Activated CD8-positive, alpha-beta memory T cell treated with anti-CD3 and anti-CD28 coated beads for 1 hour (primary cell): ENCODE measurements at places on chromosomes 7 and 10.

GRCh38 chr7:47948141-47948790, at the start of gene PKD1L1:
Gene PKD1L1, minus strand, starts transcription at chr7:47948466. Its CDS starts 26 bp downstream, at chr7:47948440.
- DNase-seq: no peak

GRCh38 chr10:88996927-88997326, 6.3 kb downstream of the FAS start:
- DNase-seq: no peak

GRCh38 chr7:30146127-30146612, 11.4 kb downstream of the MTURN start:
- DNase-seq: no peak

DNA sequence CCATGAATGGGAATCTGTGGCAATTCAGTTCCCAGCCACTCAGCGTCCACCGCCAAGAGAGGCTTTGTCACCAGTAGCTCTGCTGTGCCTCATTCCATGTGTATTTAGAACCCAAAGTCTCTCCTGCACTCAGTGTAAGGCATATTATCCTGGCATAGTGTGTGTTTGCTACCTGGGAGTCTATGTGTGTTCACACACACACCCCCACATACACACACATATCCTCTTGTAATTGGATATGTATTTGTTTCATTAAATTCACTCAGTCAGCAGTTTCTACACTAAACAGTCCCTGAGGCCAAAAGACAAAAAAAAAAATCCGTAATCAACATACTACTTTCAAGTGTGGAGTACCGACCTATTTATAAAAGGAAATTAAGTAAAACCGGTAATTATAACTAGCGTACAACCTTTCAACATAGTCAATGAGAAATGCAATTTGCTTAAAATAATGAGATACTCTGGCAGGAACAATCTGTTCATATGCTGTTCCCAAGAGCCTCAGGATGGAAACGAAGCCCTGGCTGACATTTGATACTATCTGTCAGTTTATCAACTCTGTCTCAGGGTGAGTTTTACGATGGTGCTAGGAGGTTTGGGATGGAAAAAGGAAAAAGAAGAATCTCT, 425.8 kb upstream of the CELF2 start:
- no peak for DNase-seq

DNA sequence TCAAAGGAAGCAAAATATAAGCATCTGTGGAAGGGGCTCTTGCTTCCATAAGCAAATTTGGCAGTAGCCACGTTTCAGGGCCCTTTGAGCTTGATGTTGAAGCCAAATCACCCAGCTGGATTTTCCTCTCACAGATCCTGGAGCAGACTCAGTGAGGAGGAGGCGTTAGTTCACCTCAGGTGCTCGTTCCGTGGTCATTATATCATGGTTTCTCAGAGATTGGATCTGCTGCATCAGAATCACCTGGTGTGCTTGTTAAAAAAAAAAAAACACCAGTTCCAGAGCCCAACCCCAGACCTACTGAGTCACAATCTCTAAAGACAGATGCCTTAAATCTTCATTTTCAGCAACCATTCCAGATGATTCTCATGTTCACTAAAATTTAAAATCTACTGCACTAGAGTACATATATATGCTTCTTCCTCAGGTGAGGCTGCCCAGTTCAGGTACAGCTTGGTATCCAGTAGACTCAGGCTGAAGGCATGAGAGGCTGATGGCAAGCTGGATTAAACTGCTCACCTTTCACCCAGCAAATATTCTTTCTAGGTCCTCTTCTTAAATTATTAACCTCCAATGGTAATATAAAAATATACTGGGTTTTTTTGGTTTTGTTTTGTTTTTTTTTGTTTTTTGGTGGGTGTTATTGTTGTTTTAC, 24.9 kb downstream of the TFAM start:
- DNase-seq: no peak

- DNase-seq: no peak
These were observed 15.3 kb downstream of the PPP1R17 start for GRCh38 chr7:31702354-31702753.

DNA sequence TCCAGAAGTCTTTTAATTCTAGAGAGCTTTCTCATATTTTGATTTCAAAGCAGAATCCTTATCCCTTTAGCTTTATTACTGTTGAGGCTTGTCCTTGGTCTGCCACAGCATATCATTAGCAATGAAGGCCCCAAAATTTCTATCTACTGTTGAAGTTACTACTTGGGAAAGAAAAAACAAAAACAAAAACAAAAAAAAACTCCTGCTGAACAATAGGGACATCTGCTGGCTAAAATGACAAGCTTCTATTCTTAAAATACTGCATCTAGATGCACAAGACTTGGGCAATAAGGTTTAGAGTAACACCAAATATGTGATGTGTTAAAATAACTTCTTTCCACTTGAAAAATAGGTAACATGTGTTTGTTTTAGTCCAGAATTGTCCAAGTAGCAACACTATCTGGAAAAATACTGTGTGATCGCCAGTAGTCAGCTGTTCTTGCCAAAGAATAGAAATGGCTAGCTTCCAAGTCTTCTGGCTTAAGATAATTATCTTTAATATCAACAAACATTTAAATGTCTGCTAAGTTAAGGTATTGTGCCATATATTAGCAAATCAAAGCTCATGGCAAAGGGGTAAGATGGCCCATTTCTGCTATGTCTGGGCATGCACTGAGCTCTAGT, 3.8 kb upstream of the DMTF1 start:
- no peak for DNase-seq

DNA sequence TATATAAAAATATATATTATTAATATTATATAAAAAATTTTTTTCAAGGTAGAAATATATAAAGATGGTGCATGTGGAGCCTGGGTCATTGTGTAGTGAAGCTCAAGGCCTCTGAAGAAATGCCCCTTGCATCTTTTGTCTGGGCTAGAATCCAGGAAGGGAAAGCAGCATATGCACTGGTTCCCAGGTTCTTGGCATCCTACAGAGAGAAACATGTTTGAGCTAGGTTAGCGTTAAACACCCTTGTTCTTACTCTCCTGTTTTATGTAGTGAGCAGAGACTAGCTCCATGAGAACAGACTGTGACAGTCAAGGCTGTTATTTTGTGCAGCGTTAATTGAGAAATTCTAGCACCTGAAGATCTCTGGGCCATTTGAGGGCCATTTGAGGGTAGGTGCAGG, 116.1 kb downstream of the POM121L12 start:
- no peak for DNase-seq

DNA sequence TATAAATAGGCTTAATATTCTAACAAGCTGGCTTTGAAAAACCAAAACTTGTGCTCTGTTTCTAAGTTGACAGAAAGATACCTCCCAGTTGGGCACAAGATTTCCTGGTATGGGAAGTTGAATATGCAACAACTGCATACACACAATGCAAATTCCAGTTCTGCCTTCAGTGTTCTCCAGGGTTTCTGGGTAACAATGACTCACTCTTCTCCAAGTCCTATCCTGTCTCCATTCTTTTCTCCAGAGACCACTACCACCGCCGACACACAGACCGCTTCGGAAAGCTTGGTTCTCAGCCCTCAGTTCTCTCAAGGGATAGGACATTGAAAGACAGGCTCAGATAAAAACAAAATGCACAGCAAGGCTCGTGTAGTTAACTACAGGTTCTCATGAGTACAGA, 12.2 kb downstream of the PDE1C start:
- DNase-seq: no peak

DNA sequence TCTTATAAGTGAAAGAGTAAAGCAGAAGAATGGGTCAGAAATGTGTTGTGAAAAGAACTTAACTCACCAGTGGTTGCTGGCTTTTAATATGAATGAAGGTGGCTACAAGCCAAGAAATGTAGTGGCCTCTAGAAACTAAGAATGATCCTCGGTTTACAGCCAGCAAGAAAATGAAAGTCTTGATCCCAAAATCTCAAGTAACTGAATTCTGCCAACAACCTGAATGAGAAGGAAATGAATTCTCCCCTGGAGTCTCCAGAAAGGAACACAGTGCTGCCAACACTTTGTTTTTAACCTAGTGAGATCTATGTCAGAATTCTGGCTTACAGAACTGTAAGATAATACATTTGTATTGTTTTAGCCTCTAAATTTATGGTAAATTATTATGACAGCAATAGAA, 193.0 kb downstream of the FZD1 start:
- DNase-seq: no peak

DNA sequence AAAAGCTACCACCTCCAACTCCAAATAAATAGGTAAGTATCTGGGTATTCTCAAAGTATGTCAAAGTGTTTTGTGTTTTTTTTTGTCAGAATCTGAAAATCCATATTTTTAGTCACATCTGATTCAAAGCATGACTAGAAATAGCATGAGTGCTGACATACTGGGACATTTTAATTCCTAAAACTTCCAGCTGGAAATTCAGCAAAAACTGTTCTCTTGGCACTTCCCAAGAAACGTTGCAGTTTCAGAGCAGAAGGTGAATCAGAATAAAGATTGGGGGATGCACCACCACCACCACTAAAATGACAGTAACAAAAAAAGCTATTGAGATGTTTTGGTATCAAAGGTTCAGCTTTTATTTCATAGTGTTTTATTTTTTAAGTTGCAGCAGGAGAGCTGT, 724.6 kb upstream of the CELF2 start:
- DNase-seq: no peak

GRCh38 chr10:31942892-31943291, 14.3 kb upstream of the ARHGAP12 start:
- DNase-seq: no peak

GRCh38 chr7:115122388-115122787, 200.5 kb downstream of the MDFIC start:
- DNase-seq: no peak

DNA sequence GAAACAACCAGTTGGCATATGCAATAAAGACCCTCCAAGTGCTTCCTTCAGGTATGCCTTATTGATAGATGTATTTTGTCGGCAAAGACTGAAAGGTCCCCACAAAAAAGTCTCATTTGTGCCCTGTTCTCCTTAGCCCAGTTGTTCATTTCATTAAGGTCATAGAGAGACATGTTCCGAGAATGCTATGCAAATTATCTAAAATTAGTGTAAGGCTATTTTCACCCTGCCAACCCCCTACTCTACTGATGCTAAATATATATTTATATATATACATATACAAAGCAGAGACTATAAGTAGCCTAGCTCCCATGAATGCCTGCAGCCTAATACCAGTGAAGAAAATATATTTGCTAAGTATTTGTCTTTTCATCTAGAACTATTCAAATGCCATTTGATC, 96.7 kb upstream of the ADO start:
- DNase-seq: no peak

DNA sequence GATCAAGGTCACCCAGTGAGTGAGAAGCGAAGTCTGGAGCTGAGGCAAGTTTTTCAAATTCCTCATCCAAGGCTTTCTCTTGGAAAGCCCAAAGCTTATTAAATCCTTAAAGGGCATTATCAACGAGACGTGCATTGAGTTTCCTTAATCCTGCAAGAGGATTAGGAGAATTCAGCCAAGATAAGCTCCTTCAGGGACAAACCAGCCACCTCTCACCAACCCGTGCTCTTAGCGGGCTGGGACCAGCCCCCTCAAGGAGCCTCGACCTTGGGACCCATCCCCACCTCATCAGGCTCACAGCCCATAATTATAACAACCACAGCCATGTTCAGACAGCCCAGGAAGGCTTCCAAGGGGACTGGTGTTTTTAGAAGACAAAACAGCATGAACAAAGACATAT, 12.0 kb upstream of the SLC29A4 start:
- no peak for DNase-seq

DNA sequence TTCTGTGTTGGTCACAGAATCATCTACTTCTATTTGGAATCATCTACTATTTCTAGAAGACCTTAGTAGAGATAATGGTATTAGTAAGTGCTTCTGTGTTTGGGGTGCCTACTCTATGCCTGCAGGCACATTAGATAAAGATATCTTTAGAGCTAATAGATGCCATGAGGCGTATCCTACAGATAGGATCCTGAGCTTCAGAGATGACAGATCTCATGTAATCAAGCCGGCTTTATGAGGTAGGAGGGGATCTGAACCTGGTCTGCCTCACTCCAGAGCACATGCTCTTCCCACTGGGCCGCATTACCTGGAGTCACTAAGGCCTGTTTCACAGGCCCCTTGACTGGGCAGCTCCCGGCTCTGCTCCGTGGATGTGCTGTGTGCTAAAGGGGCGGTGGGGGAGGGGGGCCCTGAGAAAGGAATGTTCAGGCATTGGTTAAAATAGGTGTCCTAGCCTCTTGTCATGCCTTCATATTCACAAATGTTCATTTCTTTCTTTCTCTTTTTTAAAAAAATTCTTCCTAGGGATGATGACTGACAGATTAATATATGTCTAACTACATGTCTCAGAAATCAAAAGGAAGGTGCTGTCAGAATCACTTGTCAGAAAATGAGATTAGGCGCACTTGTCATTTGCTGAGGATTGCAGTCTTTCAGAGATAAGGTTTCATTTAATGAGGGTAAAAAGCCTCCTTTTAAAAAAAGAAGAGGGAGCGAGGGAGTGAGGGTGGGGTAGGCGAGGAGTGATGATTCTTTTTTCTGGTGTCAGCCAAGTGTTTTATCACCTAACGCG, 458.0 kb upstream of the GALNT17 start:
- DNase-seq: no peak

DNA sequence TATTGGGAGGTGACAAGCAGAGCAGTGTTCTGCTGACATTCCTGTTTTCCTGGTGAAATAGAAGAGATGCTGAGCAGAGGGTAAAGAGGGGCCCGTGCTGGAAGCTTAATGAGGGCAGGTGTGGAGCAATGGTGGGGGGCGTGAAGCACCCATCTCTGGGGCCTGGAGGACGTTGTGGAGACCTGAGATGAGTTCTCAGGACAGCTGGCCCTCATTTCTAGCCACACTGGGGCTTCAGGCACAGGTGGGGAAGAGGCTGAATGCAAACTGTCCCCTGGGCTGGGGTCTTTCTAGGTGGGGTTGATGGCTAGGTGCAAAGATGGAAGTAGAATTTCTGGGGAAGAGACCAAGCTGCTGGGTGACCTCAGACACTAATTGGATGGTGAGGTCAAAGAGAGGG, 274.2 kb upstream of the TCERG1L start:
- DNase-seq: no peak

DNA sequence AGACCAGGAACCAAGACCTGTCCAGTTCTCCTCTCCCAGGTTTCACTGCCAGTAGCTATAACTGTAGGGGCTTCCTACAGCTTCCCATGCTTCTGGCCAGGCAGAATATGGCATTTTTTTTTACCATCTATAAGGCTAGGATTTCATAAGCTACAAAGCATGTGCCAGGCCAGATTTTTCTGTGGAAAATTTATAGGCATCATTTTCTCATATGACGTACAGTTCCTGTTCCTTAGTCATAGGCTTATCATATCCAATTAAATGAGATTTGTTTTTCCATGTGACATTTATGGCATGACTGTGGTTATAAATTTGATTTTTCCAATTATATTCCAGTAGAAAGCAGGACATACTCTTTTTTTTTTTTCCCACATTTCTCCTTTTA, 208.6 kb upstream of the NPY start:
- no peak for DNase-seq

- no peak for DNase-seq
These were observed 3.7 kb downstream of the PURB start for GRCh38 chr7:44881610-44882009.
